Activated CD8-positive, alpha-beta memory T cell treated with anti-CD3 and anti-CD28 coated beads for 36 hours (primary cell): ENCODE measurements at places on chromosomes 2 and 18. TPM values are rescaled to one million over a fixed set of nuclear protein-coding genes. Genes with fewer than 3 reads are reported as not detected.

The TFPI gene
- not detected for total RNA-seq

The CCL20 gene
- 6.0 TPM for total RNA-seq

The SH2D6 gene
- 0.36 TPM for total RNA-seq

The MAP3K2 gene
- 49.5 TPM for total RNA-seq

The FSHR gene
- not detected for total RNA-seq

The OSR1 gene
- total RNA-seq: not detected

The FASTKD2 gene
- total RNA-seq: 41.5 TPM

The TMEM17 gene
- total RNA-seq: 0.42 TPM

The FHL2 gene
- total RNA-seq: 2.5 TPM

The GAD1 gene
- 0.55 TPM for total RNA-seq

The SPP2 gene
- not detected for total RNA-seq
